ENCODE measurements at places on chromosomes 3 and 15.

DNA sequence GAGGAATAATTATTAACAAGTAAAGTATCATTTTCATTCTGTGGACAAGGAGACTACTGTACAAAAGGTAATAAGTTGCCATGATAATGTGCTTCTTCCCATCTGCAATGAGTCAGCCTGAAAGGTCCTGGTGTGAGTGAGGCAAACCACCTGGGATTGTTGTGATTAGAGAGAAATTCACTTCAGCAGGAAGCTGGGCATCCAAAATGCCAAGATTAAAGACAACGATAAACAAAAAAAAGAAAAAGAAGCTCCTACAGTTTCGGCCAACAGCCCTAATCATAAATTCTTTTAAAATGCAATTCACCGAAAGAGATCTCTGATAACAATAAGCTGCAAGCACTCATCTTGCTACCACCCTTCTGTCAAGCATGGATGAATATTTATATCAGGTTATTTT, 507.8 kb downstream of the TUSC7 start:
- no peak for DNase-seq

DNA sequence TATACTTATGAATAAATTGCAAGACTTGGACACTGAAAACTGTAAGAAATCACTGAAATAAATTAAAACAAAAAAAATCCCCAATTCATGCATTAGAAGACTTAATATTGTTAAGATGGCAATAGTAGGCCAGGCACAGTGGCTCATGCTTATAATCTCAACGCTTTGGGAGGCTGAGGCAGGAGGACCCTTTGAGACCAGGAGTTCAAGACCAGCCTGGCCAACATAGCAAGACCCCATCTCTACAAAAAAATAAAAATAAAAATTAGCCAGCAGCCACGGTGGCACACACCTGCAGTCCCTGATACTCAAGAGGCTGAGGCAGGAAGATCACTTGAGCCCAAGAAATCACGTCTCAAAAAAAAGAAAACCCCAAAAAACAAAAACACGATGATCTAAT, 35.8 kb downstream of the CPEB1 start:
- DNase-seq = no peak

GRCh38 chr3:108089579-108089978, 1.3 kb downstream of the CD47 start:
- DNase-seq = peak; percentile 10

- DNase-seq = peak; percentile 63
These were observed 37.3 kb downstream of the CACNA1D start for GRCh38 chr3:53531749-53532148.

GRCh38 chr3:195164573-195165264, 106.2 kb downstream of the XXYLT1 start:
- no peak for DNase-seq
